AG04450 (cell line): ENCODE measurements at places on chromosomes 3 and 15.
A peak's percentile ranks its signal among the peaks of the same experiment; 100 is the strongest.

DNA sequence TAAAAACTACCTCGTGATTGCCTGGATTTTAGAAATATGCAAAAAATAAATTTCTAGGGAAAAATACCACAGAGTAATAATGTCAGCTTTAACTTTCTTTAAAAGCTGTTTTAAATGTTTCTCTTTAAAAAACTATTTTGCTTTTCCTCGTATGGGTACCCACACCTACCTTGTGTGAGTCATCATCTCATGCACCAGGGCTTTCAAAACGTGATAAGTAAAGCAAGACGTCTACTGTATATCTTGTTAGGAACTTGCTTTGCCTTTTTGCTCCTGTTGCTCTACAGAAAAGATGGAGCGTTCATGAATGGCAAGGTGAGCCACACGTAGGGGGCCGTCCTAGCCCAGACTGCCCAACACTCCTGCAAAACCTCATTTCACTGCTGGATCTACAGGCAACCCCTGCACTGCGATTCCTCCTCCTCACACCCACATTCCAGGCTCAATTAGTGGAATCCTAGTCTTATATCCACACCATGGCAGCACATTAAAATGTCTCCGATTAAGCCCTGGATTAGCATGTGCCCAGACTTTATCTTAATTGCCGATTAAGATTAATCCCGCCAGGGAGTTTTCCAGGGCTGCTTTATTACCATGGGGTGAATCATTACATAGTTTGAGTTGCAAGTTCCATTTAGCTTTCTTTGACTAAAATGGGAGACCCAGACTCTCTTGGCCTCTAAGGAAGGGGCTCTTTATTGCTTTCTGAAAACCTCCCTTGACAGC is 293.6 kb upstream of the ICE2 start:
- no peak for DNase-seq

DNA sequence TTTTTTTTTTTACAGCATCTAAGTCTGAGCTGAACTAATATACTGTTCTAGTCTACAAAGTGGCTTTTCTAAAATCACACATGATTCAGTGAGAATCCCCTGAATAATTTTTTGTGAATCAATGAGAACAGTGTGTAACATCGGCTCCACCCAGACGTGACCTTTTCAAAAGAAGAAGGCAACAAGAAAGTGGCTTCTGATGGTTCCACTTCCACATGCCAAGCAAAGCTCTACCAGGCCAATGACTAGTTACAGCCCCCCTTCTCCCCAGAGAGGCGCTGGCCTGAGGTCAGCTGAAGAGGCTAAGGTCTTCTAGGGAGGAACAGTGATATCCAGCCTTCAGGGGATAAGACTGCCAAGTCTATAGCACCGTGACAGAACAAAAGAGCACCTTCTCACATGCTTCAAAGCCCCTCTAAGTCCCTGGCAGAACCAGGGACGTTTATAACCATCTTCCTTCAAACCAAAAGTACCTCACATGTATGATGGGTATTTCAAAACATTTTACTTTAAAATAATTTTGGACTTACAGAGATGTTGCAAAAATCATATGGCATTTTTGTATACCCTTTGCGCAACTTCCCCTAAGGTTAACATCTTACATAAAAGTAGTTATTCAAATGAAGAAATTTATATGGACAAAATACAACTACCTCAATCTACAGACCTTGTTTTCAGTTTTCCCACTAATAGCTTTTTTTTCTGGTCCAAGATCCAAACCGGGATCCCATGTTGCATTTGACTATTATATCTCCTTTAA is 177.9 kb downstream of the OSBPL10 start:
- no peak for DNase-seq

DNA sequence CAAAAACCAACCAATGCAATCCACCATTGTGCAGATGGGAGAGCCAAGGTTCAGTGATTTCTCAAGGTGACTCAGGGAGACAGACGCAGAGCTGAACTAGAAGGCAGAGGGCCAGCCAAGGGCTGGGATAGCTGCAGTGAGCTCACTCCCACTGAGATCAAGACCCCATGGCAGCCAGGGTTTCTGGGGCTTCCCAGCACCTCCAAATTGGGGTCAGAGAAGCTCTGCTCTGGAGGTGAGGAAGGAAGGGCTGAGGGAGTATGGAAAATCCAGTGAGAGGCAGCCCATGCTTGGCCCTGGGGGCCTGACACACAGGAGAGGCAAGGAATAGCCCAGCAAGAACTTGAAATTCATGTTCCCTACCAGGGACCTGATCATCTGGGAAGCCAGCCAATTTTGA is 61.0 kb downstream of the ISG20 start:
- DNase-seq: no peak

DNA sequence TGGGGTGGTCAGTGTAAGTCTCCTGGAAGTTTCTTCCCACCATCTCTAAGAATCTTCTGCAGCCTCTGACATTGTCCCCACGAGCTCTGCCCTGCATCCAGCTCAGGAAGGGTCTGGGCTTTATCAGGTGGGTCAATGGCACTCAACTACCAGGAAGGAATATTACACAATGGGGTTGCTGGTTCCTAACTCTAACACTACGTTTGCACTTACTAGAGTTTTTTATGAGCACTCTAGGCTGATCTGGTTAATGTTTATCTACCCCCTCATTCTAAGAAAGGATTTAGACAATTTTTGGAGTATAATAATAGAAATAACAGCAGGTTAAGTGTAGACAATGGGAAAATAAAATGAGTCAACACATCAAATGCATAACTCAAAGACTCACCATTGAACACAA is 411.1 kb upstream of the RGMA start:
- no peak for DNase-seq

DNA sequence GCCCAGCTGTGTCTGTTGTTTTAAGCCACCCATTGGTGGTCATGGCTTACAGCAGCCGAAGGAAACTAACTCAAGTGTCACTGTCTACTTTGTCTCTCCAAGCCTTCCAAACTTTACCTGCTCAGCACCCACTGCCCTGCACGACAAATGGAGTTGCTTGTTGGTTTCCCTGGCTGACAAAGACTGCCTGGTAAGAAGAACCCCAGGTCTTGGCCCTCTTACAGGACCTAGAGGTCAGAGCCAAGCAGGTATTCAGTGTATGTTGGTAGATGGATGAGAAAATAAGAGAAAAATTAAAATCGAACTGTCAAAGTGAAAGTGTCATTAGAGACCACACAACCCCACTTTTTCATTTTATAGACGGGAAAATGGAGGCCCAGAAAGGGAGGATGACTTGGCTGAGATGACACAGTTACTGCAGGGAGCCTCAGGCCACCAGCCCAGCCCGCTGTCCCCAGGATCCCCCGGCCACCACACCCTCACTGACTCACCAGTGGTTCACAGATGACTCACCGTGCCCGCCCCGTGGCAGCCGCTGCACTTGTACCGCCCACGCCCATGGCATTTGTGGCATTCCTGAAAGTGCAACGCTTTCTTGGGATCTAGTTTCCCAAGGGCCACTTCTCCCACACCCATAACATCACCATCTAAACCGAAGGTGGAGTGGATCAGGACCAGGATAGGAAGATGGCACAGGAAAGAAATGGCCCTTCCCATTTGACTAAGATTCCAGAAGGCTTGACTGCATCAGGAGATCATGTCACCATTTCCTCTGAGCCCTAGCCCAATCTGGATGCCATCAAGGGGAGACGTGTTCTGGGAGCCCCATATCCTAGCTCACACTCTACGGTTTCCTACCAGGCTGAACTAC is 15.2 kb downstream of the SSUH2 start:
- peak; percentile 30 for DNase-seq

DNA sequence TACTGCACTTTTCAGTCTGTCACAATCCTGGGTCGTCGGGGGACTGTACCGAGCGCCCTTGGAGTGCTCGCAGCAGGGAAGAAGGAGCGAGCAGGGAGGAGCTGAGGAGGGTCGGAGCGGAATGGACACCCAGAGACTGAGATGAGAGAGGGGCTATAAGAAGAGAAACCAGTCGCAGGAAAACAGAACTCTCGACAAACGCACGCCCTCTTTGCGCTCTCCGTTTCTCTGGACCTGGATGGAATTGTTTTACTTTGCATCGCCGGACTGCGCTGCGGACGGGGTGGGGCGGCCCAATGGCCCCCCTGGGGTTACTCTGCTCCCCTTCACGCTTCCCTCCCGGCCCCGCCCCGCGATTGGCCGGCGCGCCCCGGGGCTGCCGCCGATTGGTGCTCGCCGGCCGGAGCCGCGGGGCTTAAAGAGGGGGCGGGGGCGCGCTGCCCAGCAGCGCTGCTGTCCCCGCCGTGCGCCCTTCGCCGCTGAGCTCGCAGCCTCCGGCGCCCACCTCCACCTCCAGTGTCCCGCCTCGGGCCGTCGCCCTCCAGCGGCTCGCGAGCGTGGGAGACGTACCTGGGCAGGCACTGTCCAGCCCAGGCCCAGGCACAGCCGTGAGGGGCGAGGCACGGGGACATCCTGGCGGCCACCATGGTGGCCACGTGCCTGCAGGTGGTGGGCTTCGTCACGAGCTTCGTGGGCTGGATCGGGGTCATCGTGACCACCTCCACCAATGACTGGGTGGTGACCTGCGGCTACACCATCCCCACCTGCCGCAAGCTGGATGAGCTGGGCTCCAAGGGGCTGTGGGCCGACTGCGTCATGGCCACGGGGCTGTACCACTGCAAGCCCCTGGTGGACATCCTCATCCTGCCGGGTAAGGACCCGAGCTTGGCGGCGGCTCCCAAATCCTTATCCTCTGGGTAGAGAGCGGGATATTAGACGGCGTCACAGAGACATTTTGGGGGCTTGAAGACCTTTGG is at the start of gene CLDN11:
TSS of gene CLDN11 (plus strand) at position 447 of the 977 bp plus-strand sequence. CDS start at position 646, 199 bp downstream.
- peak; percentile 36 for DNase-seq

GRCh38 chr3:66933233-66933632 is 64.9 kb upstream of the KBTBD8 start:
- no peak for DNase-seq

- no peak for DNase-seq
These were observed 550.0 kb upstream of the ALCAM start for GRCh38 chr3:104816716-104817115.

- no peak for DNase-seq
These were observed 435.1 kb downstream of the MAGI1 start for GRCh38 chr3:65603631-65604030.

GRCh38 chr15:44231842-44232241 is 36.8 kb upstream of the FRMD5 start:
- DNase-seq: no peak

GRCh38 chr3:197354568-197355001 is 56.2 kb upstream of the DLG1 start:
- DNase-seq: peak; percentile 49

DNA sequence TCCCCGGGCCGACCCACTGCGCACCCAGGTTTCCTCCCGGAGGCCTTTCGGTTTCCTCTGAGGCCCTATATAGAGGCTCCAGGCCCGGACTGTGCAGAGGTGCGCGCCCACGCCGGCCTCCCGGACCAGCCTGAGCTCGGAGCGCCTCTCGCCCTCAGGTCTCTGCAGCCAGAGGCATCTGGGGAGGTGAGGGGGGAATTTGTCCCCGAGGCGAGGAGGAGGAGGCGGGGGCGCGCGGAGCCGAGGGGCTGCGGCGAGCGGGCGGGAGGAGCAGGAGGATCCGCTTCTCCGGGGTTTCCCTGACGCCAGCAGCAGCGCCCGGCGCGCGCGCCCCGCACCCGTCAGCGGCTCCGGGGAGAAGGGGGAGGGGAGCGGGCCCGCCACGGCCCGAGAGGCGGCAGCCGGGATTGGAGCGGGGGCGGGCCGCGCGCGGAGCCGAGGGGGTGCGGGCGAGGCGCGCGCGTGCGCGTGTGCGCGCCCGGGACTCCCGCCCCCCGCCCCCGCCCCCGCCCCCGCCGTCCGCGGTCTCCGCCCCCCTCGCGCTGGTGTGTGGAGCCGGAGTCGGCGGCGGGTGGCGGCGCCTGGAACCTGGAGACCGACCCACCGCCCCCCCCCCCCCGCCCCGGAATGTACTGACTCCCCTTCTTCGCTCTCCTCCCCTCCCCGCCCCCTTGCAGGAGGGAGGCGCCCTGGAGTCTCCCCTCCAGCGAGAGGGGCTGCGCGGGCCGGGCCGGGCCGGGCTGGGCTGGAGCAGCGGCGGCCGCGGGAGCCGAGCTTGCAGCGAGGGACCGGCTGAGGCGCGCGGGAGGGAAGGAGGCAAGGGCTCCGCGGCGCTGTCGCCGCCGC is at the start of gene NEO1:
TSS of gene NEO1 (plus strand) at position 657 of the 846 bp plus-strand sequence. CDS start 213 bp downstream, outside the sequence.
- DNase-seq: no peak

GRCh38 chr3:51718547-51719409 is 11.9 kb downstream of the GRM2 start:
- no peak for DNase-seq

- DNase-seq: no peak
These were observed 586.4 kb downstream of the GRM7 start for GRCh38 chr3:7447197-7447769.

DNA sequence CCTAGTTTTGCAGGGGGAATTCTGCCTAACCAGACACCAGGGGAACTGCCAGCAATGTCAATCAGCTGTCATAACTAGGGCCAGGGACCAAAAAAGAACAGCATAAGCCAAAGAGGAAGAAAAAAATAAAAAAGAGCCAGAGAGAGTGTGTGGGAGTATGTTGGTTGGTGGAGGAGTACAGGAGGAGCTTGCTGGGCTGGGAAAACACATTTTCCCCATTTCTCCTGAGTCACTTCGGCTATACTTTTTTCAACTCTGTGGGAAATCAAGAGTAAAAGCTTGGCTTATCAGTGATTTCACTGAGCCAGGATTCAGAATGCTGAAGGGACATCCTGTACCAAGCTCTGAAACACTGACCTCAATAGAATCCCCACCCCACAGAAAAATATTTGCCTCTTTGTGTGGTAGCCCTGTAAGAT is 144.7 kb upstream of the DPH6 start:
- DNase-seq: no peak

DNA sequence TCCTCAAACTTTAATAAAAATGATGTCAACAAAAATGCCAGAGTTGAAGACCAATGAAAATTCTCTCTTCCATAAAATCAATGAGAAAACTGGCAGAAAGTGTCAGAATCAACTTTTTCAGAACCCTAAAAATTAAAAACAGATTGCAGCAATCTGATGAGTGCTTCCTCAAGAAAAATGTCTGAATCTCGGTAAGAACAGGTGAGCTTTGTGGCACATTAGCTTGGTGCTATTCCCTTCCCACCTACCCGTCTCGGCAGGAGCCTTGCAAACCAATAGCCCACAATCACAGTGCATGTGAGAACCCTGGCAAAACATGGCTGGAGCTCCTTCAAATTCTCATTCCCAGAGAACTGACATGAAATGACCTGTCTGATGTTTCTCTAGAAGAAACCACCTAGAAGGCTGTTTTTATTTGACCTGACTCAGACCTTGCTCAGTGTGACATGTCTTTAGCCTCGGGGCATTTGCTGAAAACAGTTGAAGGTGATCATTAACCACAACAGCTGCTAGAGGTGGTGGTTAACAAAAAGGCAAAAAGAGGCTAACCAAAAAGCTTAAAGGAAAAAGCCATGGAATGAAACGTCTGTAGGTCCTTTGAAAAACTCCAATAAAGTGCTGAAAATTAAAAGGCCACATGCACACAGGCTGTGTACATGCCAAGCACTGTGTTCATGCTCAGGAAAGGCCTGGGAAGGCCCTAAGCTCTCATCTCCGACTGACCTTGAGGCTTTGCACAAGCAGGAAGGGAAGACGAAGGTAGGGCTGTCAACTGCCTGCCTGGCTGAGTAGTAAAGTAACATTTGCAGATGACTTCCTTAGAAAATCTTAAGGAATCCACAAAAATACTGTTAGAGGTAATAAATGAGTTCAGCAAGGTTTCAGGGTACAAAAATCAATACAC is 253.0 kb upstream of the NSMCE3 start:
- DNase-seq: no peak
